Hindlimb muscle (tissue), 1 donor: ENCODE measurements at places on chromosomes 4 and X.
A peak's percentile ranks its signal among the peaks of the same experiment; 100 is the strongest.

GRCh38 chr4:152501846-152502536 is 33.9 kb downstream of the FBXW7 start:
- DNase-seq, result no peak

GRCh38 chr4:38681281-38681991 is 17.4 kb downstream of the KLF3 start:
- DNase-seq, result peak; percentile 86

DNA sequence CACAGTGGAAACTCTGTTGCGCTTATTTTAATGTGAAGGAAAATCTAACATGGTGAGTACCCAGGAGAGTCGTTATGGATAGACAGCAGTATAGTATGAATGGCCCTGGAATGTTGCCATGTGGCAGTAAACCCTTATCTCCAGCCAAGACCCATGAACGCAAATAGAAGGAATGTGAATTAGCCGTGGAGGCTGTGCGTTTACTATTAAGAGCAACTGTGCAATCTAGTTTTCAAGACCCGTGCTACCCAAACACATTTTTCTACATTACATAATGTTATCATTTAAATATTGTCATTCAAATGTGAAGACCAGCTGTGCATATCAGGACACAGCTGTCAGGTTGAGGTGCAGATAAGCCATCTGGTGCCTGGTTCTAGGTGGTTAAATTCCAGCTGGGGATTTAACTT is 13.3 kb upstream of the AGA start:
- DNase-seq, result peak; percentile 24

- DNase-seq, result no peak
These were observed 18.3 kb downstream of the GAB1 start for GRCh38 chr4:143354990-143355389.

GRCh38 chrX:28888416-28888815 is 301.2 kb downstream of the IL1RAPL1 start:
- DNase-seq, result no peak

GRCh38 chrX:20857746-20858145 is 516.5 kb upstream of the CNKSR2 start:
- no peak for DNase-seq

GRCh38 chrX:107465932-107466620 is 16.6 kb downstream of the FRMPD3 start:
- no peak for DNase-seq

DNA sequence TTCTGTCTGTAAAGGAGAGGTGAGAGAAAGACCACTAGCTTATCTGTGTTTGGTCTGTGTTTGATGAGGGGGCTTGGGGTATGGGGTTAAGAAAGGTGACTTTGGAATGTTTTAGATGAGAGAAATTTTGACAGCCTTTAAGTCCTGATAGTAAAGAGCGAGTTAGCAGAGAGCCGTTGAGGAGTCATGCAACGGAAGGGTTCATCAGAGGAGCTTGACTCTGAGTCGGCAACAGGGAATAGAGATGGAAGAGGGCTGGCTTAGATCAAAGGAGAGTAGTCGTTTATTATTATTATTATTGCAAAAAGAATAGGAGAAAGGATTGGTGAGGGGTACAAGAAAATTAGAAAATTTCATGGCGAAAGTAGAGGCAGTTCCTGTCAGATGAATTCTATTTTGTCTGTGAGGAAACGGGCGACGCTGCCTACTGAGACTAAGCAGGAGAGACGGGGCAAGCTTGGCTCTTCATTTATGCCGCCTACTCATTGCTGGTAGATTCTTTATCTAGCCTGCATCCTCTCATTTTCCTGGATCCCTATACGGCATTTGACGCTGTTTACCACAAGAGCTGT is 473 bp upstream of the VAMP7 start:
- peak; percentile 6 for DNase-seq
